Stimulated activated naive CD8-positive, alpha-beta T cell treated with anti-CD3 and anti-CD28 coated beads, Interleukin-15, Interleukin-2, amounts not matched to agents 100 U/mL and 50 U/mL, for 24 hours (primary cell): ENCODE measurements at places on chromosomes 7 and 10.

DNA sequence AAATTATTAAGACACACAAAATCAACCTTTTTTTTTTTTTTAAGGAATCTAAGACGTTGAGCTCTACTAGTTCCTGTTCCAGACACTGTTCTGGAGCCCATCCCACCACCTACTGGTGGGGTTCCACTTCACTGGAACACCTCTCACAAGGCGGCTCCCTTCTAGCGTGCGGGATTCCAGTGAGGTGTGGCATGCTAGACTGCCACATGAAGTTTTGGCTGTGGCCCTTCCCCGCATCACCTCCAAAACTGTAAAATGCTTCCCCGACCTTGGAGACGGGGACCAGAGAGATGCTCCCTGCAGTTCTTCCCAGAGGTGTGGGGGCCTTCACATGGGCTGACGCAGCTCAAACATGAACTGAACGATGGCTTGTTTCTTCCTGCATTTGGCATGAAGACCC, 12.6 kb downstream of the FAM53B start:
- DNase-seq, result peak; percentile 2

- DNase-seq, result peak; percentile 4
These were observed 243.2 kb upstream of the TMEM229A start for GRCh38 chr7:124276005-124276622.

GRCh38 chr10:116147147-116147905, 125.7 kb downstream of the GFRA1 start:
- peak; percentile 17 for DNase-seq

- DNase-seq, result no peak
These were observed 194.4 kb downstream of the CCSER2 start for GRCh38 chr10:84522612-84523462.

GRCh38 chr10:26779176-26779860, 81.4 kb downstream of the ABI1 start:
- DNase-seq, result no peak

GRCh38 chr10:95644901-95645300, 11.6 kb downstream of the ALDH18A1 start:
- DNase-seq, result no peak

DNA sequence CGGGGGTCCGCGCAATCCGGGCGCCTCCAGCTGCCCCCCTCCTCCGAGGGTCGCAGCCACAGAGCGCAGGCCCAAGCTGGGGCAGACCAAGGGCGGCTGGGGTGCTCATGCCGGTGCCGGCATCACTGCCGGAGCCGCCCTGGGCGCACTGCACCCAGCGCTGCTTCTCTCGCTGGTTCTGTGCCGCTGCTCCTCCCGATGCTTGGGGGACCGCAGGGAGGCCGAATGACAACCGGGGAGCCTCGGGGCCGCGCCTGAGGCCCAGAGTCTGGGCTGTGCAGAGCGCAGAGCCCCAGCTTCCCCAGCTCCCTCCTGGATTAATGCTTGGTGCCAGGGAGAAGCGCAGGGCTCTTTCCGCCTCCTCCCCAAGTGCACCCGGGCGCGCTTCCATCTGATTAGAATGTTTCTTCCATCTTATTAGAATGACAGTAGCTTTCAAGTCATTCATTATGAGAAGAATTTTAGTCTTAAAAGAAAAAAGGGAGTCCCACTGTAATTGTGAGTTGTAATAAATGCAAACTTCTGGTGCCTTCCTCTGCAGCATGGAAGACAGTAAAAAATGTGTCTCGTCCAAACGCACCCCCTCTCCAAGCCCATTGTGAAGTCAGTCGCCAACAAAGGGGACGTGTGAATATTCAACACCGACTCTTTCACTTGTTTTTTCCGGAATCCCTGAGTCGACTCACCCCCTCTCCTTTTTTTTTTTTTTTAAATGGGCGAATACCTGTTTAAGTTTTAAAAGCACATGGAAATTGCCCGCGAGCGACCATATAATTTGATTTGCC, 19.5 kb upstream of the PTF1A start:
- DNase-seq, result no peak

- no peak for DNase-seq
These were observed 69.1 kb downstream of the INPP5A start for GRCh38 chr10:132606536-132607316.

DNA sequence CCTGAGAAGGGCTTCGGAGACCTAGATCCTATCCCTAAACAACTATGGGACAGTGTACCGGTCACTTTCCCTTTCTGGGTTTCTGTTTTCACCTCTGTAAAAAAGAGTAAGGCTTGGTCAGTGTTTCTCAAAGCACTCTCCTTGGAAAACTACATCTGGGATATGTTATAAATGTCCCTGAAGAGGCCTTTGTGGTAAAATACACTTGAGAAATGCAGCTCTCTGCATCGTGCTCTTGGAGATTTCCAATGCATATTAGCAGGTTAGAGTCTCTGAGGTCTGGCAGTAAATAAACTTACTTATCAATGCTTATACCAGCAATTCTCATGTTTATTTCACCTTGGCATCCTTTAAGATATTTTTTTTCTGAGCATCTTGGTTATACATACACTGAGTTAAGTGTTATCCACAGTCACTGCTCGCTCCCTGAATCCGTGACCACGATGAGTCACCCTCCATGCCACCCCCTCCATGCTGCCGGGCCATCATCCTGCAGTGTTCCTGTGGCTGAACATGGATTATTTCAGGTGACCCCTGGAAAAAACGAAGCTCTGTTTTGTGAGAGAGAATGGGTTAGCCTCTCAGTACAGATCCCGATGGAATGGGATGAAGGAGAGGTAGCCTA, 3.3 kb upstream of the TBXAS1 start:
- DNase-seq, result no peak
